ENCODE measurements at places on chromosomes 16 and 17.

DNA sequence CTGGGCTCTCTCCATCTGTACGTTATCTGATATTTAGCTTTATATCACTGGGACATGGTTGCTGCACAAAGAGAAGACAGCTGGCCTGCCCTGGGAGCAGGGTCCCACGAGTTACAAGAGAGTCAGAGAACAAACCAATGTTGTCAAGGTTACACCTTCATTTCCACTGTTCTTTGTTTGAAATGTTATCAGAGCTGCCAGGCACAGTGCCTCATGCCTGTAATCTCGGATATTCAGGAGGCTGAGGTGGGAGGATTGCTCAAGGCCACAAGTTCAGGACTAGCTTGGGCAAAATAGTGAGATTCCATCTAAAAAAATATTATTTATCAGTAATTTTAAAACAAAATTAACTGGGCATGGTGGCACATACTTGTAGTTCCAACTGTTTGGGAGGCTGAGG is 34.6 kb downstream of the ATP6V0A1 start:
- no peak for DNase-seq

DNA sequence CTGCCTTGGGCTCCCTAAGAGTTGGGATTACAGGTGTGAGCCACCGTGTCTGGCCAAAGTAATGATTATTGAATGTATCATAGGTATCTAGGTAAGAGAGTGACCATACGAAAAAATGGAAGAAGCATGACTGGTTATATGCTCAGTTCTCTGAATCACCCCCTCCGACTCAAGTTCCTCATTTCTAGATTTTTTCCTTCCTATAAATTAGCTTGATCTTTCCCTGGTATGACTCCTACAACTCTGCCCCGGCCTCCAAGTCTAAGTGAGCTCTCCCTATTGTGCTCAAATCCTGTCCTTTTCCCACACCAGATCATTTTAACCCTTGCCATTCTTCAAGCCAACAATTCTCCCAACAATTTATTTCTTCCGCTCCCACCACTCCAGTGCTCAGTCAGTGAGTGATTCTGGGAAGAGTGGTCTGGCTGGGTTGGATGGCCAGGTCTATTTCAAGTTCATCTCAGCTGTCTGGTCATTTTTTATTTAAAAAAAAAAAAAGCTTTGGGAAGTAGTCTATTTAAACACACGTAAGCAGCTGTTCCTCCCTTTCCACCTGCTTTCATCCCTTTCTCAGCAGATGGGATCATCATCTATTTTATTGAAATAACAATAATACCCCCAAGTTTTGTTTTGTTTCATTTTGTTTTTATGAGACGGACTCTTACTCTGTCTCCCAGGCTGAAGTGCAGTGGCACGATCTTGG is 120.2 kb upstream of the HS3ST2 start:
- no peak for DNase-seq

- no peak for DNase-seq
Measured at GRCh38 chr17:77124192-77124889, 16.4 kb upstream of the SEC14L1 start.

DNA sequence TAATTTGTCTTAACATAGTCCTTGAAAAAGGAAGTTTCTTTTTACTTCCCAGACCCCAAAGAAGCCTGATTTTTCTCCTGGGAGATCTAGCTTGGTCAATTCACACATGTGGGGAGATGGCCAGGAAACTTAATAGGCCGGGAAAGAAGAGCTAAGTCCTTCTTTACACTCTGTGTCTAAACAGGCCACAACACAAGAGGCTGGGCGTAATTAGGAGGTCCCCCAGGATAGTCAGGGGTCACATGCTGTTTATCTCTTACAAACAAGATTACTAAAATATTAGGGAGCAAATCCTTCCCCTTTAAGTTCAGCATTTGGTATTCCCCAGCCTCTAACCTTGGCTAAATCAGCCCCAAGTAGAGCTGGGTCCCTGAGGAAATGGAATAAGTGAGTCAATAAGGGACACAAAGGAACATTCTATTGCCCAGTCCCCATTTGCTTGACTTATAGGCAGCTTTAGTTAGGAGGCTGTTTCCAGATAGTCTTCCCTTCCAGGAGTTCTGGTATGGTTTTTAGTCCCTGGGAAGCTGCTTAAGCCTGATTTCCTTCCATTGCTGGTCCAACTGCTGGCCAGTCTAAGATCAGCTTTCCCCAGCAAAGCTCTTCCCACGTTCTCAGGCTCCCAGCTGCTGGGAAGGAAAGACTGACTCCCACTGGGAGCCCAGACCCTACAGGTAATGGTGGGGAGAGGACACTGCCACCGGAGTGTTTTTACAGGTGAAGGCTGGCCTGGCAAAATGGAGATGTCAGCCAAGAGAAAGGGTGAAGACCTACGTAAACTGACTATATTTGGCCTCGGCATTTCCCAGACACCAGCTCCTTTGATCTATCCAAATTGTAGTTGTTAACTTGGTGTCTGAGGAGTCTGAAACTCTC is 14.1 kb upstream of the HOXB9 start:
- DNase-seq: no peak

DNA sequence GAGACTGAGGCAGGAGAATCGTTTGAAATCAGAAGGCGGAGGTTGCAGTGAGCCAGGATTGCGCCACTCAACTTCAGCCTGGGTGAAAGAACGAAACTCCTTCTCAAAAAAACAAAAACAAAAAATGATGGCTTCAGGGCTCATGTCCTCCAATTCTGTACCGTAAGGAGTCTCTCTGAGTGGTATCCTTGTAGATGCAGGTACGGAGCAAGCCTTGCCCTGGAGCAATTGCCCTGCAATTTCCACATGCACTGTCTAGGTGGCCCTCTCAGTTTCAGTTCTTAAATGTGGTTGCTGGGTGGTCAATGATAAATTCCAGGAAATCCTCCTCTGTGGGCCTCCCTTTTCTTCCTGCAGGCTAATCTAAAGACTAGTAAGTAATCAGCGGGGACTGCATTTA is 10.6 kb downstream of the TMEM238L start:
- no peak for DNase-seq

DNA sequence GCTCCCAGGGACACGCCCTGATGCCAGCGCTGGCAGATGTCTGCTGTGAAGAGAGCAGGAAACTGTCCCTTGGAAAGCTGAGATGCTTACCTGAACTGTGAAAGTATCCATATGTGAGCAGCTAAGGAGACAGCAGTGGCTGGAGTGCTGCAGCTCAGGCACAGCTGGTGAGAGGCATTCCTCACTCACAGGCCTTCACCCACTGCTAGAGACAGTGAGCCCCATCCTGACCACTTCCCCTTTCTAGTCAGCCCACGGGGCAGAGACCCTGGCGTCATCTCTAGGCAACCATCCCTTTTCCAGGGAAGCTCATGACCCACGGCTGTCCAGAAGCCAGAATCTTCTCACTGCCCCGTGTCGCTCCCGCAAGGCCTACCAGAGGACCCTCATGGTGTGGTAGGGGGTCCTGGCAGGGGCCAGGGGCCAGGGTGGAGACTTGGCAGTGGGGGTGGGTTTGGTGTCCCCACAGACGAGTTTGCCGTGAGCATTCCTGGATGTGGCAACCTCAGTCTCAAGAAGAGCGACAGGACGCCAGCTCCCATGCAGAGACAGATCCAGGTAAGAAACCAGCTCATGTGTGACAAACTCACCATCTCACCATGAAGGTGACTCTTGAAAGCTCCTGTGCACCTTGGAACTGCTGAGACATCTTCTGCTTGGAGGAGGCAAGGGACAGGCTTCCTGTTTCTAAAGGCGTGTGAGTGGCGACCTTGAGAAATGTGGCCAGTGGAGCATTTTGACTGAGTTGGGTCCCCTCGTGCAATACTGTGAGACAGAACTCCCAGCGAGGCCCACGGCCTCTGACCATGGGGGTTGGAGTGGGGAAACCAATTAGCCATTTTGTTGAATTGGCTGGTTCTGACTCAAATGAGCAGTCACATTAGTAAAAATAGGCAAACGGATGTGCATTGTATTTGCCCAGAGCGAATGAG is at the start of gene SCIMP:
SCIMP (minus strand) TSS at position 216 of the 932 bp plus-strand sequence; CDS start at position 111, 105 bp downstream.
- DNase-seq: no peak

- DNase-seq: no peak
Measured at GRCh38 chr17:46876353-46876887, 25.0 kb downstream of the WNT9B start.

DNA sequence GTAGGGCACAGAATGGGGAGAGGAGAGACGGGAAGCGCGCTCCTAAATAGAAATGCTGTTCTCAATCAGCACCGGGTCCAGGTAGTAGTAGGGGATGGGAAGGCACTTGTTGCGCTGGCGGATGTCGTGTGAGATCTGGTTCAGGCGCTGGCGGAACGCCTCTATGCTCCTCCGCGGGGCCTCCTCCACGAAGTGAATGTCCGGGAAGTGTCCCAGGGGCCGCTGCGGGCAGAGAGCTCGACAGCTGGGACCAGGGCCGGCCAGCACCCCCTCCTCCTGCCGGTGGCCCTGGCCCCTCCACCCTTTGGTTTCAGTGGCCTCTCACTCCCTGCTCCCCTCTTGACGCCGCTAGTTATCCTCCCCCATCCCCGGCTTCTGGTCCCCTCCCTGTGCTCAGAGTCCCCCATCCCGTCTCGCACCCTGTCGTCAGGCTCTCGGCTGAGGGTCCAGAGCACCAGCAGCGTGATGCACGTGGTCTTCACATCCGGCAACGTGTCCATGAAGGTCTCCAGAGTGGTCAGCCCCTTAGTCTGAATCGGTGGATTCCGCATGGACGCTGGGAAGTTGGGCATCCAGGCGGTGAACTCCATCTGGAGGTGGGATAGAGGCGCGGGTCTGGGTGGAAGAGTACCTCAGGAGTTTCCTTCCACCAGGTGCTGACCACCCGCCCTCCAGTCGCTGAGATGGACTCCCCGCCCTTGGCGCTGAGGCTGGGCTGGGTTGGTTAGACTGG is 14.6 kb downstream of the ALOX12B start:
- DNase-seq: no peak
